Neural progenitor cell (in vitro differentiated cells): ENCODE measurements at places on chromosomes 5 and 9. TPM values are rescaled to one million over a fixed set of nuclear protein-coding genes. Genes with fewer than 3 reads are reported as not detected.

EFNA5 gene
- total RNA-seq = 70.5 and 105 TPM in 2 replicates

PCDHB15 gene
- 7.8 and 9.4 TPM in 2 replicates for total RNA-seq

DNA sequence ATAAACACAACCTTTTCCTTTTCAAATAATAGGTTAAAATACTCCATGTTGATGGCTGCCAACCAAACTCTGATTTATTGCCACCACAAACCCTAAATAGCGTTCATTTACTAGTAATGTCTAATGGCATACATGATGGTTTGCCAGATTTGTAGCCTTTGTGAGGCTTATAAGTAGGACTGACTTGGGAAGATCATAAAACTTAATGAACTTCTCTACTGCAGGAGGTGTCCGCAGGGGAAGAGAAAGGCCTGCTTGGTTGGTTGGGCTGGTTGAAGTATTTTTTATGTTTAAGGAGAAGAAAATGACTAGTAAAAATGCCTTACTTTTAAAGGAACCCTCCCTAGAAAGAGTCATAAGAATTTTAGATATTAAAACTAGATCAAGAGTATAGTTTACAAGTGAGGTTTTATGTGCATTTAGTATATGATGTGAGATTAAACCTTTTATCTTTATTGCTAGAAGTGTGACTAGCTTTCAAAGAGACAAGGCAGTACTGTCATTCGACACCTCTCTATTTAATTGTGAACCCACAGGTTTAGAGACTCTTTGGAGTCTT, 5.0 kb downstream of the PBX3 start:
- H3K27ac ChIP-seq = peak overlapping the region; percentile 43
- no peaks in the 10 kb centered on the region for H3K27me3 ChIP-seq
- DNase-seq = peak; percentile 24
- H3K4me3 ChIP-seq = peak overlapping the region; percentile 92

DNA sequence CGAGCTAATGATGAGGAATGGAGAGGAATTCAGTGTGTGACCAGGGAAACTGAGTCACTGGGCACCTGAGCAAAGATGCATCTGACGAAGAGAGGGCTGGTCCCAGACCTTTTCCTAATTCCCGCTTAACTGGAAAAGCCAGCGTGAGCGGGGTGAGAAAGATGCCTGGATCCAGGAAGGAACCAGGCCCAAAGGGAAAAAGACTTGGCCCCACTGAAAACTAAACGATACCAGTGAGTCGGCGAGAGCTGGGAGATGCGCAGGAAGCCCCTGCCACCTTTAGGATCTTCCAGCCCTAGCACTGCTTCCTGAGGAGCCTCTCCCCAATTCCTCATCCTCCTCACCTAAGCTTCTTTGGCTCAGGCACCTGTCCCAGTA, 499 bp upstream of the FCHSD1 start:
- H3K36me3 ChIP-seq = no peaks in the 10 kb centered on the region
- H3K27me3 ChIP-seq = peaks cover 6% of the 10 kb centered on the region
- peak overlapping the region; percentile 69 for H3K4me3 ChIP-seq
- no peak for DNase-seq

GRCh38 chr9:120890320-120891244, 13.6 kb upstream of the PHF19 start:
- H3K27ac ChIP-seq = no peak overlapping the region
- peaks cover 19% of the 10 kb centered on the region for H3K27me3 ChIP-seq
- DNase-seq = no peak
- H3K4me3 ChIP-seq = no peak overlapping the region
- H3K36me3 ChIP-seq = no peaks in the 10 kb centered on the region

DNA sequence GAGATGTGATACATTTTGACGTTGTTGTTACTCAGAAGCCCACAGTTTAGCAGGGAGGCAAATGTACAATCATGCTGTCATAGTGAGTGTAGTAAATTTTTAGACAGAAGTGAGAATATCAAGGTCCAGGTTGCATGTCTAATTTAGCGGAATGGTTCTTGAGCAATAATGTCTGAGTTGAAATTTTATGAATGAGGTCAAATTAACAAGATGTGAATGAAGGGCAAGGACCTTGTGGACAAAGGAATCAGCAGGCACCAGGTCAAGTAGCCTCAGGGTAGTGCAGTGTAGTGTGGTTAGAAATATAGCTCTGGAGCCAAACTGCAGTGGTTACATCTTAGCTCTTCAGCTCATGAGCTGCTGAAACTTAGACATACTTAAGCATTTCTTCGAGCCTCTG, 36.2 kb downstream of the TNFSF8 start:
- no peak overlapping the region for H3K4me3 ChIP-seq
- no peak for DNase-seq
- no peaks in the 10 kb centered on the region for H3K36me3 ChIP-seq
- no peaks in the 10 kb centered on the region for H3K27me3 ChIP-seq
